Stimulated activated CD8-positive, alpha-beta memory T cell treated with anti-CD3 and anti-CD28 coated beads, Interleukin-4, amount 100 ng/mL, for 4 hours (primary cell): ENCODE measurements at places on chromosomes 16 and 17.

GRCh38 chr17:55903028-55903690, 152.3 kb downstream of the PCTP start:
- no peak for DNase-seq

- peak; percentile 11 for DNase-seq
Observed at GRCh38 chr16:86519649-86520316, 9.5 kb downstream of the FOXF1 start.

- no peak for DNase-seq
Observed at GRCh38 chr17:13413001-13413400, 188.7 kb downstream of the HS3ST3A1 start.

- DNase-seq: no peak
Observed at GRCh38 chr16:25896411-25896810, 204.7 kb downstream of the HS3ST4 start.

- no peak for DNase-seq
Observed at GRCh38 chr16:5188318-5188988, 90.9 kb upstream of the EEF2KMT start.

DNA sequence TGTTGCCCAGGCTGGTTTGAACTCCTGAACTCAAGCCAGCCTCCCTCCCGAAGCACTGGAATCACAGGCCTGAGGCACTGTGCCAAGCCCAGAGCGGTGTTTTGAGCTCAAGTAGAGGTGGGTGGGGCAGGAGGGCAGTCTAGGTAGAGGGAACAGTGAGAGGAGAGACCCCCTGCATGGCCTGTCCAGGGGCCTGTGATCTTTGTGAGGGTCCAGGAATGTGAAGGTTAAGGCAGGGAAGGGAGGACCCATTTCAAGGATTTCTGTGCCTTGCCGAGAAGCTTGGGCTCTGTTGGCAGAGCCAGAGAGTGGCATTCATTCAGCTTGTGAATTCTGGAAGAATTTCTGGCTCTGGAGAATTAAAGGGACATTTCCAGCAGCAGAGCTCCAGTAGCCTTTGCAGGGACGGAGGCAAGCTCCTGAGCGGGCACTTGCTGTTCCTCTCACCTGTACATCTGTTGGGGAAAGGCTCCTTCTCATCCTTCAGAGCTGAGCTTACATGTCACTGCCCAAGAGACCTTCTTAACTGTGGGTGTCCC, 2.7 kb downstream of the WWOX start:
- DNase-seq: no peak

- no peak for DNase-seq
Observed at GRCh38 chr16:924806-925205, 46.0 kb downstream of the LMF1 start.

DNA sequence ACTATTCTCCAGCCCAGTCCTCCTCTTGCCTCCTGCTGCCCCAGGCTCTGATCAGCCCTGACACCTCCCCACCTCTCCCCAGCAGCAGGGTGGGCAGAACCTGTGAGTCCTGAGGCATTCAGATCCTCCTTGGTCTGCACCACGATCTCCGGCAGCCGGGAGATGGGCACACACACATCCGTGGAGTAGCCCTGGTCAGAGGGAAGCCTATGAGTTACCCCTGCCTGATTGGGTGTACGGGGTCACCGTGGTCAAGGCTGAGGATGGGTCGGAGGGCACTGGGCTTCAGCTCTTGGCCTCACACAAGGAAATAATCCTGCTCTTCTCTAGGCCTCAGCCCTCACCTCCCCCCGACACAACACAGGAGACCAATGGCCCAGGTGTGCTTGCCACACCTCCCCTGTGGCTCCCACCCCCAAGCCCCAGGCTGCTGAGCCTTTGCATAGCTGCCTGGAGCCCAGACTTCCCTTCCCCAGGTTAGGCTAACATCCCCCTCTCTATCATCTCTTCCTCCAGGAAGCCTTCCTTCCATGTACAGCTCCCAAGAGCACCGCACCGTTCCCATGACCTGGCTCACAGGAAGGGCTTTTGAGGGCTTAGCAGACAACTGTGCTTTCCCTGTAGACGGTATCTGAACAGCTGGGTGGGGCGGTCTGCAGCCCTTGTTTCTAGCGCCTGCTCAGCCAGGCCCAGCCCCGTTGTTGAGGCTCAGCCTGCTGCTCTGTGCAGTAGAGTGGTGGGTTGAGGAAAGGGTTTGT, 3.7 kb downstream of the LDHD start:
- DNase-seq: no peak

- DNase-seq: no peak
Observed at GRCh38 chr17:33572615-33573014, 279.5 kb upstream of the ASIC2 start.
